ENCODE measurements at places on chromosomes 16 and 17. TPM values are rescaled to one million over a fixed set of nuclear protein-coding genes. Genes with fewer than 3 reads are reported as not detected.

GRCh38 chr17:27520491-27521185 is 64.4 kb downstream of the KSR1 start:
- peak; percentile 50 for DNase-seq

GRCh38 chr17:79413611-79414010 is 197.2 kb downstream of the RBFOX3 start:
- DNase-seq, result peak; percentile 83

- DNase-seq, result no peak
Observed at GRCh38 chr17:8794636-8795035, 4.5 kb downstream of the MFSD6L start.

DNA sequence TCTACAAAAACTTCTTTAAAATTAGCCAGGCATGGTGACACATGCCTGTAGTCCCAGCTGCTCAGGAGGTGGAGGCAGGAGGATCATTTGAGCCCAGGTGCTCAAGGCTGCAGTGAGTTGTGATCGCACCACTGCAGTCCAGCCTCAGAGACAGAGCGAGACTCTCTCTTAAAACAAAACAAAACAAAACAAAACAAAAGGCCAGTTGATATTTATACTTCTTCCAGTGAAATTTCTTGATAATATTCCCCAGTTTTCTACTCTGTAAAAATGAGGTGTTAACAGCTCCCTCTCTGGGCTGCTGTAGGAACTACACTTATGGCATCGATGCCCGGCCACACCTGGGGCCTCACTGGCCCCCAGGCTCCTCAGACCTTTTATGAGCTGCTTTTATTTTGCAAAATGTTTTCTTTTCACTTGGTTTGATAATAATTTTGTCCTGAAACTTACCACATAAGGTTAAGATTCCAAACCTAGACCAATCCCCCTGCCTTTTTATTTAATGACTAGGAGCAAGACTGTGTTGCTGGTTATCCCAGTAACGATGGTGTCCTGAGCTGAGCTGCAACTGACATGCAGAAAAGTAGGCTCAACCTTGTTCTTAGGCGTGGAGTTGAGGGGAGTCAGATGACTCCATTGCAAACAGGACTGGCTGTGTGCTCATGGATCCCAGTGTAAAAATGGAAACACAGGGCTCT is 17.6 kb downstream of the MAPK8IP3 start:
- DNase-seq, result no peak

DNA sequence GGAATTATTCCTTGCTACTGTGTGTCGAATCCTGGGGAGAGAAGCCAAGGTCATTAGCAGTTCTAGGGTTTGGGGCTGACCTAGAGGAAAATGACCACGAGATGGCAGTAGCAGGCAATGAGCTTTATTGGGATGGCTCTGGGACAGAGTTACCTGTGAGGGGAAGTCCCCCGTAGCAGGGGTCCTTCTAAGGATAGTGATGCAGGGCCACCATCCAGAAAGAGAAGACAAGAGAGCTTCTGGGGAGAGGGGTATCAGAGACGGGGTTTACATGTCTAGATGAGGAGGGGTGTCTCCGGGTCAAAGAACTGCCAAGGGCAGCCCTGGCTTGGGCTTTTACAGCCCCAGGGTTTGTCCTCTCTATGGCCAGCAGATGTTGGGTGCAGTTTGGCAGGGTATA is 6.4 kb upstream of the GGT6 start:
- DNase-seq, result peak; percentile 88

DNA sequence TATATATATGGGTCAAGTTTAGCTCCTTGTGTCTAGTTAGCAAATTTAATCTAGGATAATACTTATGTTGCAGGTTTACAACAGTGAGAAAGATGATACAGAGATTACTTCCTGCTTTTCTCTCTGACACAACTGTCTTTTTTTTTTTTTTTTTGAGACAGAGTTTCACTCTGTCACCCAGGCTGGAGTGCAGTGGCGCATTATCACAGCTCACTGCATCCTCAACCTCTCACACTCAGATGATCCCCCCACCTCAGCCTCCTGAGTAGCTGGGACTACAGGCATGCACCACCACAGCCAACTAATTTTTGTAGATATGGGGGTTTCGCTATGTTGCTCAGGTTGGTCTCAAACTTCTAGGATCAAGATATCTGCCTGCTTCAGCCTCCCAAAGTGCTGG is 706.9 kb upstream of the SOX9 start:
- no peak for DNase-seq

KRT17 gene
- 0.69 TPM for total RNA-seq

FTSJ3 gene
- total RNA-seq, result 26.1 TPM

GRCh38 chr17:72173499-72174116 is 52.8 kb downstream of the SOX9 start:
- peak; percentile 46 for DNase-seq

GRCh38 chr17:49725452-49726130 is 17.8 kb upstream of the SLC35B1 start:
- DNase-seq, result no peak

MYH1 gene
- not detected for total RNA-seq

GRCh38 chr16:46961373-46962353 is 11.8 kb downstream of the DNAJA2 start:
- no peak for DNase-seq
